ENCODE measurements at places on chromosomes 3 and 15. TPM values are rescaled to one million over a fixed set of nuclear protein-coding genes. Genes with fewer than 3 reads are reported as not detected.

TEX55 gene
- not detected for total RNA-seq

RAB6B gene
- total RNA-seq = 1.2 TPM

ATP2B2 gene
- not detected for total RNA-seq

C2CD4A gene
- not detected for total RNA-seq

LYZL4 gene
- not detected for total RNA-seq

SLCO2A1 gene
- not detected for total RNA-seq

FRMD5 gene
- total RNA-seq = 7.0 TPM

CSPG4 gene
- total RNA-seq = 130 TPM

TNNC1 gene
- not detected for total RNA-seq

C3orf49 gene
- not detected for total RNA-seq

GOLGA6D gene
- not detected for total RNA-seq

HTR3E gene
- total RNA-seq = not detected

ZNF80 gene
- total RNA-seq = not detected

SUSD5 gene
- total RNA-seq = 2.5 TPM

ZFAND6 gene
- 114 TPM for total RNA-seq

DUOXA1 gene
- 0.17 TPM for total RNA-seq

TLR9 gene
- total RNA-seq = under 0.01 TPM

SPATA16 gene
- not detected for total RNA-seq

ZNF770 gene
- 30.7 TPM for total RNA-seq

ITIH1 gene
- total RNA-seq = not detected

Measured in smooth muscle cell of trachea (primary cell).